ENCODE measurements at places on chromosomes 6 and 20. TPM values are rescaled to one million over a fixed set of nuclear protein-coding genes. Genes with fewer than 3 reads are reported as not detected.
A peak's percentile ranks its signal among the peaks of the same experiment; 100 is the strongest.

GRCh38 chr20:16178546-16179135 lies 394.6 kb downstream of the KIF16B start:
- no peak for DNase-seq

DNA sequence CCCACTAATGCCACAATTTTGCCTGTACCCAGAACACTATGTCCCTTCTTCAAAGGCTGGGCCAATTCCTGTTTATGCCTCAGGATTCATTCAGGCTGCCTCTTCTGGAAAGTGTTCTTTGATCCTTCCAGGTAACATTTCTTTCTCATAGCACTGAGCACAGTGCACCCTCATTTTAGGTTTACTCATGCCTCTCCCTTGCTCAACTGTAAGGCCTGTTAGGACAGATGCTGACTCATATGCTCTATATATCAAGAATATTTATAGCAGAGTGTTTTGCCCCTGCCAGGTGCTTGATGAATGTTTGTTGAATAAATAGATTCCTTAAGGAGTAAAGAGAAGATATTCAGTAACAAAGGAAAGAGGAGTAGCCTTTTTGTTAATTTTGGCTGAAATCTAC lies 263.9 kb downstream of the PHF3 start:
- no peak for DNase-seq

DNA sequence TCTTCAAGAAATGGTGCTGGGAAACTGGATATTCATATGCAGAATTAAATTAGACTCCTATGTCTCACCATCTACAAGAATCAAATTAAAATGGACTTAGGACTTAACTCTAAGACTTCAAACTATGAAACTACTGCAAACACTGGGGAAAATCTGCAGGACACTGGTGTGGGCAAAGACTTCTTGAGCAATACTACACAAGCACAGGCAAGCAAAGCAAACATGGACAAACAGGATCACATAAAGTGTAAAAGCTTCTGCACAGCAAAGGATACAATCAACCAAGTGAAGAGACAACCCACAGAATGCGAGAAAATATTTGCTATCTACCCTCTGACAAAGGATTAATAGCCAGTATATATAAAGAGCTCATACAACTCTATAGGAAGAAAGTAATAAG lies 1161.1 kb upstream of the CITED2 start:
- DNase-seq, result no peak

GRCh38 chr6:26141378-26141904 lies 54.2 kb downstream of the HFE start:
- no peak for DNase-seq

- no peak for DNase-seq
Observed at GRCh38 chr6:19042420-19042819, 655.3 kb downstream of the RNF144B start.

Gene SLC52A3
- total RNA-seq, result 2.2 TPM

- DNase-seq, result no peak
Observed at GRCh38 chr20:64047968-64048401, 1.5 kb downstream of the SOX18 start.

DNA sequence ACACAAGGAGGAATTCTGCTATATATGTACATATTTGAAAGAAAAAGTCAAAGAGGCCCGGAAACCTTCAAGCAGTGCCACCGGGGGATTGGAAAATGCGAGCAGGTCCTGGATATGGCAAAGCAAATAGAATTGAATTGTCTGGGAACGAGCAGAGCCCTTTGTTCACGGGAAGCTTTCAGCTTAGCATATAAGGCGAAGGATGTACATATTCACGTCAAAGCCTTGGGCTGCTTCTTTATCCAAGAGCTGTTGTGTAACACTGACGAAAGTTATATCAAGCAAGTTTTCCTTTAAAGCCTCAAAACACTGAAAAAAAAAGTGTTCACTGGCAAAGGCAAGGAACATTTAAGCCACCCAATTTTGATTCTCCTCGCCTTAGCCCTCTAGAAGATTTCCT lies 171.0 kb downstream of the GPX5 start:
- DNase-seq, result no peak

Gene MBOAT1
- 6.3 TPM for total RNA-seq

GRCh38 chr6:133681891-133682290 lies 207.0 kb upstream of the TCF21 start:
- no peak for DNase-seq

Gene CRIP3
- 0.58 TPM for total RNA-seq

GRCh38 chr6:113306552-113307145 lies 550.5 kb upstream of the MARCKS start:
- no peak for DNase-seq

DNA sequence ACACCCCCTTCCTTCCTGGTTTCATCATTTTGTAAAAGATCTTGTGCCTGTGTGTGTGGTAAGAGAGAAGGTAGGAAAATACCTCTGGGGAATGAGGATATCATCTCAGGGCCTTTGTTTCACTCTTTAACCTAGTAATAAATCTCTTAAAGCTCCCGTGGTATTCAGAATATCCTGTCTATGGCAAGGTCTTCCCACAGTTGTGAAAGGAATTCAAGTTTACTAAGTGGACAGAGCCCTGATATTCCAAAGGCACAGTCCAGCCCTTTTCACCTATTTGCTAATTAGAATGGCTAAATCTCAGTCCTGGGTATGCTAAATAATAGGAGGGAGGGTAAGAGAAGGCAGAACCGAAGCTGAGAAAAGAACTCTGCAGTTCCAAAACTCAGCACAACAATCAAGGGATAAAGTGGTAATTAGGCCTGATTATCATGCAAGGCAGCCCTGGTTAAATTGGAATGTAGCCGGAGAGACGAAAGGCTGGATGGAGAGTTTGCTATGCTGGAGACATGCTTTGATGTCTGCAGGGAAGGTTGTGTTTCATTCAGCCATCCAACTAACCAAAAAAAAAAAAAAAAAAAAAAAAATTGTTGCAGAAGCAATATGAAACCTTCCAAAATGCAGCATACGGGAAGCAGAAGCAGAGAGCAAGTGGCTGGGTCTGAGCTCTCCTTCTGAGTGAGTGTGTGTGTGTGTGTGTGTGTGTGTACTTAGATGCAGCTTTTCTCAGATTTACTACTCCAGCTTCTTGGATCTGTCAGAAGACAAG lies 28.5 kb upstream of the PIM1 start:
- DNase-seq, result no peak

Gene CST9L
- total RNA-seq, result not detected

DNA sequence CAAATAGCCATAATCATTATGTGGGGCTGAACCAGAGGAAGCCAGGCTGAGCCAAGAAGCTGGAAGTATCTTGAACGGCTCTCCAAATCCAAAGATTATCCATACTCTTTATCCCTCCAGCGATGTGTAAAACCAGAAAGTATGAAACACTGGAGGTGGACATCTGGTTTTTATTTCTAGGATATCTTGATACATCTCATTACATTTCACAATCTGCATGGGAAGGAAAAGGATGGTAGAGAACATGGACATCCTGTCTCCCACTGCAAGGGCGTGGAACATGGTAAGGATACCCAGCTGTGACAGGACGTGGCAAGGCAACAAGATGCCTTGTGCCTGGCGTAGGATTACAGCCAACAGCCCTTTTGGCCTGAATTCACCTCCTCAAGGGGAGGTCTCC lies 20.1 kb downstream of the TRIM27 start:
- DNase-seq, result no peak

DNA sequence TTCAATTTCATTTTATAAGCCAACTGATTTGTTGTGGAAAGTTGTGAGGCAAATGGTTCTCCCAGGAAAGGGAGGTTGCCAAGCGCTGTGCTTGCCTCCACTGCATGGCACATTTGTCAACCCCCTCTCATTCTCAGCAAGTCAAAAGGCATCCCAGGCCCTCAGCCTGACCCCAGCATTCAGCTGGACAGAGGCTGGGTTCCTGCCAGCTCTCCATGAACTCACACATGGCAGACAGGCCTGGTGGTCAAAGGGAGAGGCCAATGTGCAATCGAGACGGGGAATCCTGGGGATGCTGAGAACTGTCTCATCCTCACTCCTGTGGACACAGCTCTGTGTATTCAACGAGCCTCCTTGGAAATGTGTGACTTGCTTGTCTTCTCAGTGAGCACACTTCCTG lies 106.0 kb upstream of the CDH4 start:
- no peak for DNase-seq

GRCh38 chr6:157442291-157442690 lies 61.3 kb downstream of the ZDHHC14 start:
- DNase-seq, result no peak

- no peak for DNase-seq
Observed at GRCh38 chr6:137731960-137732616, 135.0 kb upstream of the TNFAIP3 start.

DNA sequence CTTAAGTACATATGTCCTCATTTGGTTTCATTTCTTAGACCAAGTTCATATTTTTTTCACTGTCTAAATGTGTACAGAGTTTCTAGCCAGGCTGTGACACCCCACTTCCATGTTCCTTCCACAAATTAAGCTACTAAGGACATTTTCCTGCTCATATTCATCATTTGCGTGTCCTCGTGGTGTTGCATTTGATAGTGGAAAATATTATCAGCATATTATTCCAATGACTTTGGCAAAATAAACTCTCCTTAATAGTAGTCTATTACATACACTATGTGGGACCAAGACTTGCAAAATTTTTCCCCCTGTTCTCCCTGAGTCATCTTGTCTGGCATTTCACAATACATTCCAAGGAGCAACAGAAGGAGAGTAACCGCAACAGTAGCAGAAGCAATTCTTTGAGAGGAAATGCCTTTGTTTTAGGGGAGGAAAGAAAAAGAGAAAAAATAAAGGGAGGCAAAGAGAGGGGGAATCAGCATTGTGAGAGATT lies 599.2 kb downstream of the COL12A1 start:
- DNase-seq, result no peak

- no peak for DNase-seq
Observed at GRCh38 chr6:5086294-5086890, 1.3 kb downstream of the PPP1R3G start.

GRCh38 chr20:3042625-3043024 lies 797 bp upstream of the GNRH2 start:
- DNase-seq, result no peak

- DNase-seq, result no peak
Observed at GRCh38 chr20:41279546-41280225, 37.8 kb downstream of the ZHX3 start.

- DNase-seq, result no peak
Observed at GRCh38 chr6:13825871-13826270, 11.5 kb upstream of the MCUR1 start.

DNA sequence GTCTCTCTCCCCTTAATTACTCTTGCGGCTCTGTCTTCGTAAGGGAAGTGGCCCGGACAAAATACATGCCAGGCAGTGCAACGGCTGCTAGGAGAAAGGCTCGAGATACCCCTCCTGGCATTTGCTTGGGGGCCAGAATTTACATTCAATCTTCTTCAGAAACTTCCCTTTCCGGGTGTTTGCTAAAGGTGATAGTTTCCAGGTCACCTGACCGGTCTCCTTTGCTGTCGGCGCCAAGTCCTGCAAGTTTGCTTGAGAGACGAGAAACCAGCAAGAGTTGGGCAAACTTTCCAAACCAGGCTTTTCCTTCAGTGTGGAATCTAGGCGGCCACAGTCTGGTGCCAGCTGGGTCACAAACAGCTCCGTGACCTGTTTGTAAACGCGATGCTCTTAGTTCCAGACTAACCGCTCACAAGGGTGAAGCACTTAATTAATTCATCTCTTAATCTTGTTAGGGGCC lies 563 bp upstream of the SRSF3 start:
- no peak for DNase-seq

GRCh38 chr20:50308513-50309279 lies 118.1 kb downstream of the CEBPB start:
- peak; percentile 96 for DNase-seq

Gene RAB44
- 0.35 TPM for total RNA-seq

Gene DNMT3B
- 0.39 TPM for total RNA-seq

- DNase-seq, result no peak
Observed at GRCh38 chr6:32854376-32855178, 585 bp downstream of the PSMB9 start.

DNA sequence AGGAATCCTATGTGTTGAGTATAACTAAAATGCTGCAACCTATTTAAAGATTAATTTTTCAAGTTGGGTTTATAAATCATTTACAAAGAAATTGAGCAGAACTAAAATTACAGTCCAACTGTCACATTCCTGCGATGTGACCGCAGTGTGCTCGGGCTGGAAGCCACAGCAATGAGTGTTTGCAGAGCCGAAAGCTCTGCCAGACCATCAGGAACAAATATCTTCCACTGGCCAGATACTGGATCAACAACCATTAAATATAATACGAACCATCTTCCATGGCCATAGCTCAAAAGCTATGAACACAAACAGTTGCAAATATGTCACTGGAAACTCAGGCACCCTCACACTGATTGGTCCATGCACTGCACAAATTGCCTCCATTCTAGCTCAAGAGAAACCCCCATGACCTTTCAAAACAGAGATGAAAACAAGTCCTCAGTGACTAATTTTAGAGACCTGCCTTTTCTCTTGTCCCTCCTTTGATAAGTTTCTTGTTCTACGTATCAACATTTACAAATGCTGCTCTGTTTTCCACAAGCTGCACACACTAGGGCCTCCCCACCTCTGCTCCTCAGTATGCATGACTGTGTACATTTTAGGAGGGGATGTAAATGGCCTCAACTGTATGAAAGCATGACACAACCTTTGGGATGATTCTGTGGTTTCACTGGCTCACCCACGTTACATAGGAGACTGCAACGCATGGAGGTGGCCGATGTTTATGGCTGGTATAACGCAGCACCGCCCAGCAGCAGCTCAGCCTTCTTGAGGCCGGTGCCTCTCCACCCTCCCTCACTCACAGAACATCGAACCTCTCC lies 171.7 kb downstream of the WDR27 start:
- DNase-seq, result no peak

Gene SMPDL3A
- 7.4 TPM for total RNA-seq

- no peak for DNase-seq
Observed at GRCh38 chr6:49551078-49551865, 804 bp downstream of the C6orf141 start.

Gene SLC22A23
- 23.8 TPM for total RNA-seq

- peak; percentile 94 for DNase-seq
Observed at GRCh38 chr6:21589352-21590345, 3.9 kb upstream of the SOX4 start.

DNA sequence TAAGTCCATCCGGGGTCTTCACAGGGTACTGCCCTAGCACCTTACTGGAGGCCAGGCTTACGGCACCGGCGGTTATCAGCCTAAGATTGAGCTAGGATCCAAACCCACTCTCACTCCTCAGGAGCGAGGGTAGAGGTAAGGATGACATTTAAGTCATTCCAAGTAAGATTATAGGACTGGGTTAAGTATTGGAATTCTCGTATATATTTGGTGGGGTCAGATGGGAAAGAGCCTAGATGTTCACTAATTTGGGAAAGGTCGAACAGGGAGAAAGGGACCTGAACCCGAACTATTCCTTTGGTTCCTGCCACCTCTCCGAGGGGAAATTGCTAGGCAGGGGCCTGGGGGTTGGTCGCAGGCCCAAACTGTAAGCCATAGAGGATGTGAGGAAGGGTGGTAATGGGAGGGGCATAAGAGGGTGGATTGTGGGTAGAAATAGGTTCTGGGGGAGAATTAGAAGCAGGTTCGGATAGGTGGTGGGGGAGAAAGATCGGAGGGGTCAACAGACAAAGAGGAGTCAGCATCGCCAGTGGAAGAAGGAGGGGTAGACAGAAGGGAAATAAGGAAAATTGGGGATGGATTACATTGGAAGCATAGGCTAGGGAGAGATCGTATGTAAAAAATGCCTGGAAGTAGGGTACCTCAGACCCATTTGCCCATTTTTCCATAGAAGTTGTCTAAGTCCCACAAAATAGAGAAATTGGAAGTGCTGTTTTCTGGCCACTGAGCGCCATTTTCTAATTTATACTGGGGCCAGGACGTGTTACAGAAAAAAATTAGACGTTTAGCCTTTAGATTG lies 747.1 kb upstream of the ADGRB3 start:
- no peak for DNase-seq

All from mesenteric fat pad (tissue), 1 donor.